IMR-90 (cell line): ENCODE measurements at places on chromosomes 7 and 10. TPM values are rescaled to one million over a fixed set of nuclear protein-coding genes. Genes with fewer than 3 reads are reported as not detected.

Gene ADRA2A
- total RNA-seq, result not detected in 2 replicates

Gene TFEC
- under 0.01 and 0.28 TPM in 2 replicates for total RNA-seq

Gene TYSND1
- 2.8 and 2.9 TPM in 2 replicates for total RNA-seq

Gene FRMPD2
- 0.18 TPM in 1 of 2 replicates, not detected in the other for total RNA-seq

Gene ADAM8
- total RNA-seq, result under 0.01 and 0.28 TPM in 2 replicates

Gene NKX2-3
- total RNA-seq, result not detected in 2 replicates

Gene RNF148
- not detected in 2 replicates for total RNA-seq

Gene PRKG1
- total RNA-seq, result 18.3 and 22.5 TPM in 2 replicates

Gene PLXNA4
- total RNA-seq, result under 0.01 TPM in 2 replicates

Gene GTF2IRD1
- 4.1 and 5.0 TPM in 2 replicates for total RNA-seq

Gene TEX47
- not detected in 2 replicates for total RNA-seq

Gene EGR2
- total RNA-seq, result 0.36 and 0.56 TPM in 2 replicates

Gene AASS
- total RNA-seq, result 12.9 and 15.0 TPM in 2 replicates

Gene FIGNL1
- total RNA-seq, result 25.8 and 27.1 TPM in 2 replicates

Gene IFIT1B
- not detected in 2 replicates for total RNA-seq

- peak; percentile 29 for DNase-seq
Measured at GRCh38 chr7:65379318-65379717, 5.7 kb downstream of the ZNF92 start.

- DNase-seq, result no peak
Measured at GRCh38 chr10:79412516-79412915, 32.9 kb downstream of the ZCCHC24 start.

DNA sequence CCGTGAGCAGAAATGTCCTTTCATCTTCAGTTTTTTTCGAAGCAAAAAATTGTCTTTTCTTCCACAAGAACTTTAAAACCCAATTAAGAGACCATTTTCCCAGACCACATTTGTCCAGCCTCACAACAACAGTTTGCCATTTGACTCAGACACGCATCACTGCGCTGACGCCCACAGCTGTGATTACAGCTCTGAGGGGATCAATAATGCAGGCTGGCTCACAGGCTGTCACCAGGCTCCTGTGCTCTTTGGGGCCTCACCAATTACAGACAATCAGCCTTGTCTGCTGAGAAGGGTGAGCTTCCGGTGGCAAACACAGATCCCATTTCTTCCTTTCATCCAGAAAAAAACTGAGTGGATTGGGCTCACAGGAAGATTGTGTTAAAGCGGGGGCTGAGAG lies 33.3 kb downstream of the DDC start:
- peak; percentile 45 for DNase-seq

DNA sequence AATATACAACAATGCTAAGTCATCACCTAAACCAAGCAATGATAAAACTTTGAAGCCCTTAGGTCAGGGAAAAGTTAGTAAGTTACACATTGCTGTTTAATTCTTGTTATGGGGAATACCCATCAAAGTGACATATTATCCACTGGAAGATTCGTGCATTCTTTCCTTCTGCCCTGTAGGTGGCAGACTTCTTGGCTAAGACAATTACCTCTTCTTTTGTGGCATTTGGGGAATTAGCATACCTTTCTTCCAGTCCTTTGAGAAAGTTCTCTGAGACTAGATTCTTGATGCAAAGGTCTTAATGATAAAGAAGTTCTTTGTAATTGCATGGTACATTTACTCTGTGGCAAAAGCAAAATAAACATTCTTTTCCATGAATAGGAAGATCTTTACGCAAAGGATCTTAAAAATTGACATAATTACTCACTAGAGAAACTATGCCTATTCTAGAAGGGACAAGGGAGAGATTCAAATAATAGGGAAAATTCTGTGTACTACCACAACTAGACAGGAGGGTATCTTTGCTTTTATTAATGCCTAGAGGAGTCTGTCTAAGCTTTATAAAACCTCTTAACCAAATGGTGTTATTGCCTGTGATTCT lies 395.9 kb downstream of the GRM8 start:
- DNase-seq, result no peak

GRCh38 chr10:4730998-4731397 lies 95.0 kb upstream of the AKR1E2 start:
- no peak for DNase-seq

DNA sequence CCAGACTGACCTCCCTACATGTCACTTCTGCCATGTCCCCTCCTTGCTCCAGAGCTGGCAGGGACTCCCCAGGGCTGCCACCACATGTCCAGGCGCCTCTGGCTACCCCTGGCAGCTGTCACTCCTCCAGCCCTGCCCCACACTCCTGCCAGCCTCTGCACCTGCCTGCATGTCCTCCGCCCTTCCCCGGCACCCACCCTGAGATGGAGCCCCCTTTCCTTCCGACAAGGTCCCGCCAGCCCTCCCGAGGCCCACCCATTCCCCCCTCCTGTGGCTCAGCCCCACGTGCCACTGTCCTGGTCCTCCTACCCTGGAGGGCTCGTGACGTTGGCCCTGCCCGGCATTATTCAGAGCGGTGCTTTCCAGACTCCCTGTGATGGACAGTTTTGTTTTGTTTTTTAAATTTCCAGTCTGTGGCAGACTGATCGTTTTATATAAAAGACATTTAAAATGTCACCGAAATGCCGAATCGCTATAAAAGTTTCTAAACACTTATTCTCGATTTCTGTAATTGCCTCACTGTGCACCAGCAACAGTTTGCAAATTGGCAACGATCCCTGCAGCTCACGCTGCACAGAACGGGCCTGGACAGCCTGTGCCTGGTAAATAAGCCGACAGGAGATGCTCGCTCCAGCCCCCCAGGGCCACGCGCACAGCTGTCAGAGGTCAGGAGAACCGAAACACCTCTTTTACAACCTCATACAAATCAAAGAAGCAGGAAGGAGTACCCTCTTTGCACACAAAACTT lies 111.1 kb upstream of the SH2B2 start:
- no peak for DNase-seq

- DNase-seq, result peak; percentile 68
Measured at GRCh38 chr10:79129361-79129997, 60.7 kb downstream of the ZMIZ1 start.

- no peak for DNase-seq
Measured at GRCh38 chr7:129536323-129536722, 34.0 kb downstream of the SMKR1 start.

DNA sequence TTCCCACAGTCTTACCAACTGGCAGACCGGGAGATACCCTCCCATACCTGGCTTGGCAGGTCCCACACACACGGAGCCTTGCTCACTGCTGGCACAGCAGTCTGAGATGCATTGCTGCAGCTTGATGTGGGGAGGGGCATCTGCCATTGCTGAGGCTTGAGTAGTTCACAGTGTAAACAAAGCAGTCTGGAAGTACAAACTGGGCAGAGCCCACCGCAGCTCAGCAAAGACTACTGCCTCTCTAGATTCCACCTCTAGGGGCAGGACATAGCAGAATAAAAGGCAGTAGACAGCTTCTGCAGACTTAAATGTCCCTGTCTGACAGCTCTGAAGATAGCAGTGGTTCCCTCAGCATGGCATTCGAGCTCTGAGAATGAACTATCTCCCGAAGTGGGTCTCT lies 69.6 kb upstream of the RELN start:
- DNase-seq, result no peak

DNA sequence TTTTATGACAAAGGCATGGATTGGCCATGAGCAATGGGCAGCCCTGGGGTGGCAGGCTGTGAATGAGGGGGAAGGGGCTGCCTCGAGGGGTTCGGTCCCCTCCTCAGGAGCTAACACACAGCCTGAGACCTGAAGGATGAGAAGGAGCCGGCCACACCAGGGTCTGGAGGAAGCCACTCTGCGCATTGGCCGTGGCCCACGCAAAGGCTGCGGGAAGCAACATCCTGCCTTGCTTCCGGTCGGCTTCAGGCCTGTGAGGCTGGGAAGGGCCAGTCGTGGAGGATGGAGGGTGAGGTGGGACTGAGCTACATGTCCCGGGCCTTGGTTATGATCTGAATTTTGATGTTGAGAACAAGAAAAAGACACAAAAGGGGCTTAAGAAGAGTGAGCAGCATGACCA lies 49.4 kb downstream of the RGS10 start:
- DNase-seq, result no peak

GRCh38 chr7:22935269-22935668 lies 78.7 kb downstream of the HYCC1 start:
- DNase-seq, result peak; percentile 21

GRCh38 chr7:132783824-132784223 lies 207.6 kb upstream of the PLXNA4 start:
- peak; percentile 89 for DNase-seq

- DNase-seq, result no peak
Measured at GRCh38 chr10:22672319-22673090, 41.9 kb downstream of the PIP4K2A start.

GRCh38 chr7:130009848-130010688 lies 41.1 kb downstream of the ZC3HC1 start:
- peak; percentile 89 for DNase-seq

- peak; percentile 84 for DNase-seq
Measured at GRCh38 chr7:76302347-76303201, at the start of gene HSPB1. Gene HSPB1, plus strand, starts transcription at chr7:76302673. Its CDS starts 40 bp downstream, at chr7:76302713.

GRCh38 chr10:7457478-7458316 lies 46.9 kb upstream of the SFMBT2 start:
- no peak for DNase-seq

DNA sequence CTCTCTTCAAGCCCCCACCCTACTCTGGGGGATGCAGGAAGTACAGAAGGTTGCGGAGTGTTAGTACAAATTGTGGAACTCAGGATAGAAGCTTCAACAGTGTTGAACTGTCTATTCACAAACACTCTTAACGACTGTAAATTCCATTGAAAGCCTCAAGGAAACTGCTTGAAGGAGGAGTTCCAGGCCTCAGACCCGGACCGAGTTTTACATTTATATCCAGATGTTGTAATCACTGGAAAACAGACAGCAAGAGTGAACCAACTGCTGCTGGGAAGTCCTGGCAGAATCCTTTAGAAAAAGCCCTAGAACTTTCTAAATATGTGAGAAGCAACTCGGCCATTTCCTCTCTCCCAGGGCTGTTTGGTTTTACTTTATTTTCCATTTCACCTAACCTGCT lies 84.1 kb upstream of the LRRC18 start:
- DNase-seq, result peak; percentile 30

DNA sequence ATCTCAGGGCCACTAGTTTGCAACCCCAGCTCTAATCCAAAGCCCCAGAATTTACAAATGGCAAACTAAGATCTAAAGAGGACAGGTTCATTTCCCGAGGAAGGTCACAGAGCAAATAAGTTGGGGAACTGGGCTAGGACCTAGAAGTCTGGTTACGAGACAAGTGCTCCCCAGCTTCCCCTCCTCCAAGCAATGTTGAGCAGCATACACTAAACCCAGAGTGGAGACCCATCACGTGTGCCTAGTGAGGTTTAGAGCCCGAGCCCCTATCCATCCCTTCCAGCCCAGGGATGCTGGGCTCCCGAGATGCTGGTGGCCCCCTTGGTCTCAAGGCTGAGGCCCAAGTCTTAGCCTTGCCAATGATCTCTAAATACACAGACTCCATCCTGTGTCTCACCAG lies 209.5 kb upstream of the ZMIZ1 start:
- no peak for DNase-seq

DNA sequence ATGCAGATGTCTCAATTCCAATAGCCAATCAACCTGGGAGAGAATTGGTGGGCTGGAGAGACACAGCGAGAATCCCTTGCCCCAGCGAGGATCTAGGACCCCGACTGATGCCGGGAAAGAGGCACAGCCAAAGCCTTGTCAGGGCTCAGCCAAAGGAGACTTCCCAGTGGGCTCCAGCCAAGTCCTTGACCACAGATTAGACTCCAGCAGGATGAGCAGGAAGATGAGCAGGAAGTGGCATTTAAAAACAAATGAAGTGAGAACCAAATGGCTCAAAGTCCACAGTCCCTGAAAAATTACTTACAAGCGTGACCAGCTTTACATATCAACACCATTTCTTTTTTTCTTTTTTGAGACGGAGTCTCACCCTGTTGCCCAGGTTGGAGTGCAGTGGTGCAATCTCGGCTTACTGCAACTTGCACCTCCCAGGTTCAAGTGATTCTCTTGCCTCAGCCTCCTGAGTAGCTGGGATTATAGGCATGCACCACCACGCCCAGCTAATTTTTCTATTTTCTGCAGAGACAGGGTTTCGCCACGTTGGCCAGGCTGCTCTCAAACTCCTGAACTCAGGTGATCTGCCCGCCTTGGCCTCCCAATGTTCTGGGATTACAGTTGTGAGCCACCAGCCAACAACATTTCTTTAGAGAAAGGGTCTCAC lies 40.2 kb downstream of the CTBP2 start:
- peak; percentile 54 for DNase-seq

DNA sequence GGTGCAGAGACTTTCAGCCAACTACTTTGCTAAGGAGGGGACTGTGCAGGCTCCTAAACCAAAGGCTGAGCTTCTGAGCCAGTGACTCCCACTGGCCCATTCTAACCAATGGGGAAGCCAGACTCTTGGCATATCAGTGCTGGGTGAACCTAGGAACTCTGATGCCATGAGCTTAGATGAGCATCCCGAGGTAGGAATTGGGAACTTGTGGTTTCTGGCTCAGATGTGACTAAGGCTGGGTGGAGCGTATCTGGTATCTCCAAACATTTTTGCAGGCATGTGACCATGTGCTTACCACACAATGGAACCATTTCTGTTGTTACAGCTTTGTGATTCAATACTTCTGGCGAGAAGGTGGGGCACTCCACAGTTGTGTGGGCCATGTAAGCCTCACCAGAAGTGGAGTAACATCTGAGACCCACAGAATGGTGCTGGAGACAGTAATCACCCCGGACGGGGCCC lies 2.5 kb upstream of the AVPI1 start:
- peak; percentile 99 for DNase-seq

GRCh38 chr10:114038819-114039218 lies 4.8 kb upstream of the ADRB1 start:
- no peak for DNase-seq

- DNase-seq, result peak; percentile 74
Measured at GRCh38 chr7:6228361-6229229, 43.8 kb downstream of the CYTH3 start.

GRCh38 chr7:65839846-65840245 lies 33.0 kb upstream of the VKORC1L1 start:
- DNase-seq, result no peak
